Sciatic nerve (tissue), 2 donors: ENCODE measurements at places on chromosomes 2 and 18.

DNA sequence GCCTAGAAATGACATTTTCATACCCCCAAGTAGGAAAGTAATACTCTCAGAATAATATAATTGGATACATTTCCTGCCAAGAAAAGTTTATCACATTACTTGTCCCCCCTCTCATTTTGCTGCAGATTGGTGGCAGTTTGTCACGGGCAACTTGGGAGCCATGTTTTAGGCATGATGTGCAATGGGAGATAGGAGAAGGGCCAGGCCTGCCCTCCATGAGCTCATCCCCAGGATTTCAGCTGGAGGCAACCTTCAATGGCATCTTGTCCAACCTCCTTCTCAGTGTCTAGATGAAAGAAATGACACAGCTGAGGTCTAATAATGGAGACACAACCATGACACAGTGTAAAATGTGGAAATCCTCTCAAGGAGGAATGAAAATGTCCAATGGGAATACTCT, 11.4 kb upstream of the RAB31 start:
- DNase-seq: no peak

- DNase-seq: no peak
Measured at GRCh38 chr2:171874963-171875362, 19.1 kb downstream of the SLC25A12 start.

DNA sequence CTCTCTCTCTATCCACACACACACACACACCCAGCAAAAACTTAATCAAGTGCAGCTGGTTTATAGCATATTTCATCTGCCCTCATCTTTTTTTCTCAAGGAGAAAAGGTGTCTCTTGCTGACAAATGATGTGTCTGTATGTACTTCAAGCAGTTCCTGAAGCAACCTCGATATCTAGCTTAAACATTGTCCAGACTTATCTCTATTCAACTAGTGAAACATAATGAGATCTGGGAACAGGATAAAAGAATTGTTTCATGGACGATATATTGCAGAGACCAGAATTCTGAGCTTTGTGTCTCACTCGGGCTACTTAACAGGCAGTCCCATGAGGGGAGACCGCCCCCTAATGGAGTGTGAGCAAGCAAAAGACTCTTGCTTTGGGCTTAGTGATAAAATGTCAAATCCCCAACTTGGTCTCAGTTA, 929.2 kb upstream of the SOX11 start:
- DNase-seq: no peak

GRCh38 chr2:54878182-54878581, 154.7 kb downstream of the EML6 start:
- no peak for DNase-seq

GRCh38 chr2:208128136-208128535, 1.5 kb downstream of the CRYGC start:
- DNase-seq: no peak

DNA sequence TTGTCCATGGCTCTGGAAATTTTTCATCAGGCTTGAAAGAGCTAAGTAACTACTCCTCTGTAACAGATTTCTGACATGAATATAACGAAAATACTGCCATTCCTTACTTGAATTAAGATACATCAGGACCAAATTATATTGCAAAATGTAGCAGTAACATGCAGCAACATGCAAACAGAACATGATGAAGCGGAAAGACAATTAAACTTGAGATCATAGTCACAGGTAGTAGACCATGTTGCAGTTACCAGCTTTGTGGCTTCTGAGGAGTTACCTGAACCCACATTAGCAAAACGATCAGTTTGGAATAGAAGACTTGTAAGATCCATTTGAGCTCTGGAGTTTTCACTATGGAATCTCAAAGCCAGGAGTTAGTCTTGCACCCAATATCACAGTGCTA, 76.2 kb downstream of the MREG start:
- DNase-seq: no peak

- no peak for DNase-seq
Measured at GRCh38 chr2:191303140-191304005, 58.2 kb downstream of the MYO1B start.

DNA sequence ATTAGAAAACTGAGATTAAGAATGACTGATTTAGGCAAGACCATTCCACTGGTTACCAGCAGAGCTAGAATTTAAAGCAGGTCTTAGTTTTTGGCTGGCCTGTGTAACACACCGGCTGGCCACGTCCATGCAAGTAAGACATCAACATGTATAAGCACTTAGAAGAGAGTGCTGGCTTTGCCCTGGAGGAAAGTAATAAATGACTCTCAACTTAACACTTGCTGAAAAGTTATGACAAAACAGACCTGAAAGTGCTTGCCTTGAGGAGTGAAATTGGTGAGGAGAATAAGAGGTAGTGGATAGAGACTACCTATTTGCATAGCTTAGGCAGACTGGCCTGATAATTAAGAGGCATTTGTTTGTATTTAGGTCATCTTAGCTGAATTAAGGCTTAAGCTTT, 165.7 kb upstream of the KCNJ3 start:
- no peak for DNase-seq

GRCh38 chr2:204180649-204181048, 244.1 kb downstream of the ICOS start:
- DNase-seq: no peak

- no peak for DNase-seq
Measured at GRCh38 chr2:158006961-158007719, 94.5 kb upstream of the UPP2 start.

GRCh38 chr2:61371027-61371426, 99.9 kb downstream of the USP34 start:
- no peak for DNase-seq

DNA sequence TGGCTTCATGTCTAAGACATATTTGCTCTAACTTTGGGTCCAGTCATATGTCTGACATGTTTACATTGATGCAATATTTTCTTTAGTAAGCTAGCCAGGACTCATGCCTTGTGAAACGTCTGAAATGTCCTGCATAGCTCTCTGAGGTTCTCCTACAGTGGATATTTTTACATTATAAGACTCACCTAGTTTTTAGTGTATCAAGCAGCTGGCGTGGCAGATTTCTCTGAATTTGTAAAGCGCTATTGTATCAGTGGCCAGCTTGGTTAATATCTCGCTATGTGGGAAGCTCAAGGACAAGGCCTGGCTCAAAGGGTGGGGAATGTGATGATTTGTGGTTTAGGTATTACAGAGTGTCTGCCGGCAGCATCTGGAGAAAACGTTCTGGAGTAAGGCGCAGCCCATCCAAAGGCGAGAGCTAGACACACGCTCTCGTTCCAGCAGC, 164.3 kb downstream of the LTBP1 start:
- DNase-seq: no peak

DNA sequence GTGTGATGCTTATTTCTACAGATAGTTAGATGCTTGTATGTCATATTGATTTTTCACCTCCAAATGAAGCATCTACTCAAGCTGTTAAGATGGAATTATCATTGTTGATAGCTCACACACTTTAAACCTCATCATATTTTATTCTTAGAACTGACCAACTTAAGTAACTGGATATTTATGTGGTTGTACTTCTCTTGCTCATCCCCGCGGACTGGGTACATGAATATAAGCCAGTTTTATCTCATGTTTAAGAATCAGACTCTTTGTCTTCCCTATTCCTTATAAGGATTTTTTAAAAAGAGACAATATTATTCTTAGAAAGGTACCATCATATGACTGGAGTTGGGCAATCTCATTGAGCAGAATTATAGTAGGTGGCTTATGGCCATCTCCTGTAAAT, 358.7 kb downstream of the DSC3 start:
- no peak for DNase-seq

DNA sequence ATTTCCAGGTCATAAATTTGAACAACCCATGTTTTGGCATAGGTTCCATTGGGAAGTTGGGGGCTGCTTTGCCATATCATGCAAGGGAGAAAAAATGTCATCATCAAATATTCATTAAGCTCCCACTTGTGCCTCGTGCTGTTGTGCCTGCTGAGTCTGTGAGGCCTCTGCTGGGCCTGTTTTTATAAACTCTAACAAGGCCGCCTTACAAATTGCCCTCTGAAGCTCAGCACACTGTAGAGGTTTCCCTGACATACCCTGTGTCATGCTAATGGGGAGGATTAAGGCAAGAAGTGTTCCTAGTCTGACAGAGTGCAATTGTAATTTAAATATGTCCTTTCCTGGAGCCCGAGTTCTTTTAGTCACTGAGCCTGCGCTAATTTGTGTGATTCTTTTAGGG, 17.6 kb downstream of the OSBPL6 start:
- no peak for DNase-seq

DNA sequence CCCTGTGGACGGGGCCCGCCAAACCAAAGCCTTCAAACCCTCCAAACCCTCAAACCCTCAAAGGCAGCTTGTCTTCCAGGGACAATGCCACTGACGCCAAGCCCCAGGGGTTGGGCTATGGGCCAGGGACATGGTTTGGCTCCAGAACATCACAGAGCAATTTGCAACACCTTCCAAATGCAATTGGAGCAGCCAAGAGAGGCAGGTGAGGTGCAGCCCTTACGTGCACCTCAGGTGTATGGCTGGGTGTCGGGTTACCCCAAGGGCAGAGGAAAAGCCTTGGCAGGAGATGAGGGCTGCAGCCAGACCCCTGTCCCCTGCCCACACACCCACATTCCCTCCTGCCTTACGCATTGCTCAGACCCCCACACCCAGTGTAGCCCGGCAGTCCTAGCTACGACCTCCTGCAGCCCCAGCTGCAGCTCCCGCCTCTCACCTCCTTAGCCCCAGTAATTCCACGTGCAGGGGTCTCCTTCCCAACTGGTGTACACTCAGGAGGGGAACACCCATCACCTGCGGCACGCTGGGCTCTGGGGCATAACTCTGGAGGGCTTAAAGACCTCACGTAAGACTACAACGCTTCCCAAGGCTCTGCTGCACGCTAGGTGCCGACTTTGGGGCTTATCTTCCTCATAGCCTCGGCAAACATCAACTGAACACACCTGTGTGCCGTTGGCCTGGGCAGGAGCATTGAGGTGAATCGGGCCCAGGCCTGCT, 88.7 kb downstream of the TFCP2L1 start:
- DNase-seq: no peak

DNA sequence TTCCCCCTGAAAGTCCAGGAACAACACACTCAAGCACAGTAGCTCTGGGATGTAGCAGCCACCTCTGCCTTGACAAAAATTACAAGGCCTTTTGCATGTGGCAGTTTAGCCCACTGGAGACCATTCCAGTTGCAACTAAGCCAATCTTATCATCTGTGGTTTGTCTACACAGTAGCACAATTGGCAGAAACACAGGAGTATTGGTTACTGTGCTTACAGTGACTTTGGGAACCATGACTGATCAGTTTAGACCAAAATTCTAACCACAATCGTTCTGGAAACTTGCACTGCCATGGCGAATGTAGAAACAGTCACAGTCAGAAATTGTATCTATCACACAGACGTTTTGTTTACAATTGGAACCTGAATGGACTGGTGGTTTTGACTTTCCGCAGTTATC, 403.7 kb upstream of the MEIS1 start:
- DNase-seq: no peak

DNA sequence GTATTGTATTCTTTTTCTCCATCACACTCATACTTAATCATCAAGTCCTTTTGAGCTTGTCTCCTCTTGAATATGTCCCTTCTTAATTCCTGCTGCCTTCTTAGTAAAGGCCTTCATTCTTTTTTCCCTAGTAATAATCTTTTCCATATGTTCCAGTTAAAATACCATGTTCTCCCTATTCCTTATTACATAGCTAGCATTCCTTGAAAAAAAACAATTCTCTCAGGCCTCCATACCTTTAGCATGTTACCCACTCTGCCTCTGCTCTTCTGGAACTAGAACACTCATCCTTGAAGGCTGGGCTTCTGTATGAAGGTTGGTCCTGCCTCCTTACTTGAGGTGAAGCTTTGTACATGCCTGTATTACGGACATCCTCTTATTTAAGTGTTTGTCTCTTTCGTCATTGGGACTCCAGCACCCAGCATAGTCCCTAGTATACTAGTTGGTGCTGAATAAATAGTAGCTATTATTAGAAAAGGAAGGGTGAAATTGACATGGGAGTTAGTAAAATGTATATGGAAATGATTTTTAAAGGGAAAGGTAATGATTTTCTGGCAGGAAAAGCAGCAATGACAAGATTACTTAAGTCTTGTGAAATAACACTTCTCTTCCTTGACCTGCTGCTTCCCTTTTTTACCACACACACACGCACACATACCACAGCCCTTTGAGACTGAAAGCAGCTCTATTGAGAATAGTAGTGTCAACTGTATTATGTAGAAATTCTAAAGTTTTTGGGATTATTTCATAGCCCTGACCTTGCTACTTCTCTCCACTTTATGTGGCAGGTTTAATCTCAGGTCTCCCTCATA, 45.6 kb downstream of the REL start:
- DNase-seq: no peak

- no peak for DNase-seq
Measured at GRCh38 chr2:199388728-199389268, 68.9 kb downstream of the SATB2 start.
